Renal cortex interstitium (tissue), 15 donors: ENCODE measurements at places on chromosomes 11 and 22.

- DNase-seq = no peak
These were observed 13.4 kb upstream of the ST14 start for GRCh38 chr11:130145975-130146776.

GRCh38 chr22:41198027-41198580 lies 7.0 kb upstream of the L3MBTL2 start:
- no peak for DNase-seq

DNA sequence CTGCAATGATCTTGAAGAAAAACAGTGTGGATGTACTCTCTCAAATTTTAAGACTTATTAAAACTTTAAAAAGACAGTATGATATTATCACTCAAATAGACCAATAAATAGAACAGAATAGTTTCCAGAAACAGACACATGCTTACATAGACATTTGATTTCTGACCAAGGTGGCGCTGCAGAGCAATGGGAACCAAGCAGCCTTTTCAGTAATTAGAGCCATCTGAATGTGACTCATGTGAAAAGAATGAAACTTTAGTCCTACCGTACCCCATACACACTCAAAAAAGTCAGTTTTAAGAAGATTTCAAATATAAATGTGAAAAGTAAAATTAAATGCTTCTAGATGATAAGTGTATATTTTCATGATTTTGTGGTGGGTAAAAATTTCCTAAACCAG lies 74.2 kb upstream of the MS4A8 start:
- no peak for DNase-seq

- DNase-seq = no peak
These were observed 26.1 kb downstream of the INTS4 start for GRCh38 chr11:77968337-77968736.

DNA sequence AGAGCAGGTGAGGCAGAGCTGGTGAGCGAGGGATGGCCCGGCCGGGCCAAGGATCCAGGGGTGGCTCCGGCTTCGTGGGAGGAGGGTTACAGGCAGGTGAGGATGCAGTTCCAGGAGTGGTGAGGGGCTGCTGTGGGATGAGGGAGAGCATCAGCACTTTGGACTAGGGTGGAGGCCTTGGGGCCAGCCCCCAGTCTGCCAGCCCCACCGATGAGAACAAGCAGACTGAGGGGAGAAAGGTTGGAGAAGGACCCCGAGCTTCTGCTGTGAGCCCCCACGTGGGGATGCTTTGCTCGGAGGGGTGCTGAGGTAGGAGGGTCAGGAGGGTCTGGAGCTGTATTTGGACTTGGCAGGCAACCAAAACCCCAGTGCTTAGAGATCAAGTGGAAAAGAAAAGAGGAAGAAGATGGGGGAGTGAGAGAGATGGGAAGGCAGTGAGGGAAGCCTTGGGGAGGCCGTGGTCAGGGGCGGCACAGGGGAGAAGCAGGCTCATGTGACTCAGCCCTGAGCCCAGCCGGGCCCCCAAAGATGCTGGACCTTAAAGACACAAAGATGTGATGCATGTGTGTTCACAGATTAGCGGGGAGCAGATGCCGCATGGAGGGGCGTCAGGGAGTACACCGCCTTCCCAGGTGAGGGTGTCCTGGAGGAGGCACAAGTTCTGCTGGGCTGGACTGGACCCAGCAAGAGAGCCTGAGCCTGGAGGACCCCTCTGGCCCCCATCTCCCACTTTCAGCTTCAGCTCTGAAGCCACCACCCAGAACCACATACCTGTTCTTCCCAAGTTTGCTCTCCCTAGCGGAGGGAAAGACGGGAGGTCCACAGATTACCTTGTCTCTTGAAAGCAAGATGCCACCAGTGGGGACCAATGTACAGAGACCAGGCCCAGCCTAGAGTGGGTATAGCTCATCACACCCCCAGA lies 91.3 kb downstream of the CDKN1C start:
- DNase-seq = no peak

DNA sequence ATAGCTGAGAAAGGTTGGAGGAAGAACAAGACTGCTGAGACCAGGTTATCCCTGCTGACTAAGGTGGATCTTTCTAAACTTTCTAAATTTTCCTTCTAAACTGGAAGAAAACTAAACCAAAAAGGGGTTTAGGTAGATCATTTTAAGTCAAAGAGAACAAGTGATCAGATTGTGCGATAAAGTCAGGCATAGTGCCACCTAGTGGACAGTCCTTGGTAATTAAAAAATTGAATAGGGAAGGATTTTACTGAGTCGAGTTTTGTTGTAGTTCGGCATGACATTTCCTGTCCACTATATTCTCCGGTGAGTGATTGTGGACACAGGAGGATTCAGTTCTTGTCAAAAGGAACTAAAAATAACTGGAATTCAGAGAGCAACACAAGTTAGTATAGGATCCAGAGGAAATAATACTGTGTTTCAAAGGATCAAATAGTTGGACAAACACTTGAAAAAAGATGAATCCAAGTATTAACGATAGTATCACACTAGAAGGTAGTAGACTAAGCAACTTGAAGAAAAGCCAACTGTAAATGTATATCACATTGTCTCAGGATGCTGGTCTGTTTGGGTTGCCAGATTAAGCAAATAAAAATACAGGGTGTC lies 1236.4 kb downstream of the FAM181B start:
- peak; percentile 17 for DNase-seq

DNA sequence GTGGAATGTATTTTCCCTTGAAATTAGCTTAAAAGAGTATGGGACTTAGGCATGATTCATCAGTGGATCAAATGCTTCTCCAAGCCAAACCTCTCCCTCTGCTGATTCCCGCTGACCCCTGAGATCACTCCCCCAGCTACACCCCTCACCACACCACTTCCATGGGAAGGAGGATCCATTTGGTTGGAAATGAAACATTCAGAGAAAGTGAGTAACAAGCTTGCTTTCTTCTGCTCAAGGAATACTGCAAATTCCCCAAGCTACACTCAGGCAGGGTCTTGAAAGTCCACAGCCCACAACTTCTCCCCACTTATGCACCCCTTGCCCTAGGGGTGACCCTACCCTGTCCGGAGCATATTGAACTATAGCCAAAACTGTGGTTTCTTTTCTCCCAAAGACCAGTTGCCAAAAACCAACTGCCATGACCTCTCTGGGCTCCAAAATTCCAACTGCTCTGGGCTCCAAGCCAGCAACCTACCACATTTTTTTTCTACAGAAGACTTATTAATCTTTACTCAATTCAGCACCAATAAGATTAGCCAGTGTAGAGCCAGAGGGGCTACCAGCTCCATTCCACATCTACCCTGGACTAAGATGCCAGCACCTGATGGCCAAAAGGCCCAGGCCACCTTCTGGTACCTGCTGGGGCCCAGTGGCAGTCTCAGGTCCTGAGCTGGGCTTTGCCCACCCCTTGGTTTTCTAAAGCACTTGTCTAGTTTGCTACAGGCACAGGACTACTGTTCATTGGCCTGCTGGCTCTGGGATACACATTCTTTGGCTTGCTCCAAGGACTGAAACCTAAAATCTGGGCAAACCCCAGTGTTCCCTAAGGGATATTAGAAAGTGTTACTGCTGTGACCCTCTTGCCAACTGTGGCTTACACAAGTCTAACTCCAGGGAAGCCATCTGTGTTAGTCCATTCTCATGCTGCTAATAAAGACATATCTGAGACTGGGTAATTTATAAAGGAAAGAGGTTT lies 101.1 kb downstream of the MICAL3 start:
- no peak for DNase-seq

- DNase-seq = no peak
These were observed at the start of gene MRGPRE for GRCh38 chr11:3231851-3232744. TSS of gene MRGPRE (minus strand) at chr11:3232417. CDS start at chr11:3228799, 3,618 bp downstream.

DNA sequence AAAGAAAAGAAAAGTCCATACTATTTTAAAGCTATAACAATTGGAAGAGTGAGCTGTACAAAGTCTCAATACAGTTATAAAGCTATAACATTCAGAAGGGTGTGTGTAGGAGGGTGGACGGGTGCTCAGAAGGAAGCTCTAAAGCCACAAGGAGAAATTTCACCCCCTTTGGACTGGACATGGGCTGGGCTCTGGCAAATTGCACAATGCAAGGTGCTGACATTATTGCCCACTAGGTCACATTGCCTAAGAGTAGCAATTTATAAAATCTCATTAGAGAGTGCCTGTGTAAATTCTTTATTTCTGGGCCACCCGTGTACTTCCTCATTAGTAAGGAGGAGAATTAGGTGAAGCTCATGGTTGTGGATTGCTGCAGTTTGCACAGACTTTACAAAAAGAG lies 5.7 kb upstream of the APOBEC3A start:
- DNase-seq = no peak

DNA sequence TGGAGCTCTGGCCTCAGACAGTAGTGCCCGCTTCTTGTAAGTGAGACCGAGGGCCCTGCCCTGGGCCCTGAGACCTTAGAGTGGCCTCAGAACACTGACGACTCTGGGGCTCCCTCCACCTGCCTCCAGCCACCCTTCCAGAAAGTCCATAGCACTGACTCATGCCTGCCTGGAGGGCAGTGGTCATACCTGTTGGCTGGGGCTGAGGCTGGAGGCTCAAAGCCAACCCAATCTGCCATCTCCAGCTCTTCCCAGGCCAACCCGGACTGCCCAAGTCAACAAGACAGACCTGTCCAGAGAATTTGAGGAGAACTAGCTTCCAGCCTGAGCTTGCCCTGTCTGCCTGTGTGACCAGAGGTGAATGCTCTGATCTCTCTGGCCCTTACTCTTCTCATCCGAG lies 66.9 kb upstream of the TTLL12 start:
- DNase-seq = no peak

GRCh38 chr22:49063545-49063890 lies 764.2 kb downstream of the BRD1 start:
- DNase-seq = no peak

- no peak for DNase-seq
These were observed 86.0 kb upstream of the CADM1 start for GRCh38 chr11:115590254-115590653.

DNA sequence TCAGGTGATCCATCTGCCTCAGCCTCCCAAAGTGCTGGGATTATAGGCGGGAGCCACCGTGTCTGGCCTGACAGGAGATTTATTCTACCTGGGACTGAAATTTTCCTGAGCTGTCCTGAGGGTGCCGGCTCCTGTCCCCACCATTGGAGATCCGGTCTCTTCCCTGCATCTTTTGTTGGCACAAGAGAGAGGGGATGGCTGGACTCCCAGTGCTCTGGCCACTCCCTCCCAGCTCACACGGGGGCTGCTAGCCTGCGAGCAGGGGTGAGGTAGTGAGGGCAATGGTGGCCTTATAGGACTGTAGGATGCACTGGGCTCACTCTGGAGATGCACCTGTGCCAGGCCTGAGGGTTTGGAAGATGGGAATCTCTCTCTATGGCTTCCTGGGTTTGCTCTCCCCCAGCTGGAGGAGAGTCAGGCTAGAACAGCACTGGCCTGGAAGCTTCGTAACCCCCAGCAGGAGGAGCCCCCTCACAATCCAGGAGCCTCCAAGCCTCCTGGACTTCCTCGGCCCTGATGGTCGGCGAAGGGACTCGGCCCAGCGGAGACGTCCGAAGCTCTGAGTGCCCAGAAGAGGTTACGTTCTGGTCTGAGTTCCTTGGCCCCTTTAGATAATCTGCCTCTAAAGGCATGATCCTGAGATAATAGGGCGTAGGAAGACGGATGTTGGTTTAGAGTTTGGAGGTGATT lies 106.4 kb downstream of the NECTIN1 start:
- no peak for DNase-seq

DNA sequence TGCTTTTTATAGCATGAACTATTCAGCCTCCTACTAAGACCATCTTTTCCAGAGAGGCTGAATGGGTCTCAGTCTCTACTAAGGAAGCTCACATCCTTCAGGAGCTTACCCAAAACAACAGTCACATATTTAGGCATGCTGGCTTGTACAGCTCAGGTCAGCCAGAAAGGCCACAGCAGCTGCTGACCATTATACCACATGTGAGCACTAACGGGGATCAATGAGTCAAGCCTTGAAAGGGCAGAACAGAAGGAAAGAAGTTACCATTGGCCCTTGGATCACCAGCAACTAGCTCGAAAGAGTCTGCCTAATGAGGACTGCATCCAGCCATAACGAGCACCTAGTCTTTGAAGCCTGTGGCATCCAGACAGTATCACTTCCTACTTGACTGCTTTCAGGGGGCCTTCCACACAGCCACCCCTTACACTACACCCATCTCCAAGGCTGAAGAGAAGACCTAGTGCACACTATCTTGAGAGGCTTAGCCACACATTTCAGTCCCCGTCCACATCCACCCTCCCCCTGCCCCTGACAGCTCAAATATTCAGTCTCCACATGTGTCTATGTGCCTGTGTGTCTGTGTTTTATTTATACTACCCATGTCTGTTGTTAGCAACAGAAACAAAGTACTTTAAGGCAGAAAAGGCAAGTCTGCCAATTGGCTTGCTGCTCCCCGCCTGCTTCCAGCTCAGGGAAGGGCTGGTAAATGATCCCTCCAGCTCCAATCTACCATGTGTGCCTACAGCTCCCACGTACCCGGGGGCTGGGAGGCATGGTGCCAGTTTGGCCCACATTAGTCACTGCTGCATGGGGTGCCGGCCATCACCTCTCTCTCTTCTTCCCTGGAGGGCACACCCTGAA lies 95.5 kb downstream of the RPL27A start:
- DNase-seq = no peak

DNA sequence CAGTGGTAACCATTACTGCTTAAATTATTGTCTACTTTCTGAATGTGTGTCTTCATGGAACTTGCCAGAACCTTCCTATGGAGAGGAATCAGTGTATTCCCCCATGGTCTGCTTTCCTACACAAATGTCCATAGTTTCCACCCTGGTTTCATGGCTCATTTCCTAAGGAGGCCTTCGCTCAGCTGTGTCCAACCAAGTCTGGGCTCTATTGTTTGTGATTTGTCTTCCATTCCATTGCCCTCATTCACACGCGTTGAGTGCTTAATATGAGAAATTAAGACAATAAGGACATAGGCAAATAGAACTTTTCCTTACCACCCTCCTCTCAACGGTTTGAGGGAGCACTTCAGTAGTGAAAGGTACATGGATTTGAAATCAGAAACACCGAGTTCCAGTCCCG lies 510.6 kb downstream of the NTM start:
- no peak for DNase-seq

GRCh38 chr11:66271816-66272215 lies 3.4 kb downstream of the RAB1B start:
- DNase-seq = no peak

DNA sequence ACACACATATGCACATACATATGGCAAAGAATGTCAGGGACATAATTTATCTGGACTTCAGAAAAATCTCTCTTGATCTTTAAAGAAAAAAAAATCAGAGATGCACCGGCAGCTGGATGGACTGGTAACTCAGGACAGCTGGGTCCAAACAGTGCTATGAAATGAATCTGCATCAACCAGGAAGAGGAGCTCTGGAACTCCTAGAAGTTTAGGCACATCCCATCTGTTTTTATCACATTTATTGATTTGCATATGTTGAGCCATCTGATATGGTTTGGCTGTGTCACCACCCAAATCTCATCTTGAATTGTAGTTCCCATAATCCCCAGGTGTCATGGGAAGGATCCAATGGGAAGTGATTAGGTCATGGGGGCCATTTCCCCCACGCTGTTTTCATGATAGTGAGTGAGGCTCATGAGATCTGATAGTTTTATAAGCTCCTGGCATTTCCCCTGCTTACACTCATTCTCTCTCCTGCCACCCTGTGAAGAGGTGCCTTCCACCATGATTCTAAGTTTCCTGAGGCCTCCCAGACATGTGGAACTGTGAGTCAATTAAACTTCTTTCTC lies 87.7 kb upstream of the AKIP1 start:
- DNase-seq = no peak
